ENCODE measurements at places on chromosomes 3 and 15.

GRCh38 chr3:144221761-144222160 lies 250.1 kb downstream of the DIPK2A start:
- no peak for DNase-seq

DNA sequence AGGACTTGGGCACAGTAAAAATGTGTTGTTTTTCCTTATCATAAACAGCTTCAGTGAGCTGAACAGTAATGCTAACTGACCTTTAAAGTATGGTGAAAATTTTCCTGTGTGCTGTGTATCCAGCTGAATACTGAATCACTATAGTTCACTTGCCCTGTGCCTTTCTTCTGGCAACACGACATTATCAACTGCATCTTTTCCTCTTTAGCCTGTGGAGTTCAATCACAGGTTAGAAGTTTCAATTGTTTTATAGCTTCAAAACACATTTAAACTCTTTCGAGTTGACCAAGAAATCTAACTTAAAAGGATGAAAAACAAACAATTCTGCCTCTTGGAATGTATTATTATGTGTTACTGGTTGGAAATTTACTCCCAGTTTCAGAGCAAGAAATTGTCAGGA lies 1120.7 kb upstream of the ALCAM start:
- no peak for DNase-seq

- DNase-seq = no peak
Observed at GRCh38 chr15:100735129-100736053, 133.0 kb downstream of the ASB7 start.

- no peak for DNase-seq
Observed at GRCh38 chr3:159879598-159879997, 109.0 kb upstream of the IL12A start.

DNA sequence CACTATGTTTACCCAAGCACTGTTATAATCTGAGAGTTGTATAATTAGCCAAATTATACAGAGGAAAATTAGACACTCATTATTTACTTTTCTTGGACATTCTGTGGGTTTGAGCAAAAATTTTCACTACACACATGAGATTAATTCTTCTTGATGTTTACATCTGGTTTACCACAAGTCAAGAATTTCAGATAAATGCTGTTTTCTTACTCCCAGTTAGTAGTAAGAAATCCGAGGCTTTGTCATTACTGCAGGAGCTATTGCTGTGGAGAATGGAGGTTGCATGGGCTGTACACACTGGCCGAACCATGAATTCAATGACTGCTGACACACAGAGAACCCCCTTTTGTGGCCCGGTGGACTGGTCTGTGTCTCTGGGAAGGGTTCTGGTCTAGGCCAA lies 207.7 kb upstream of the CFAP20DC start:
- no peak for DNase-seq

GRCh38 chr15:52163321-52164190 lies 27.6 kb downstream of the GNB5 start:
- no peak for DNase-seq

DNA sequence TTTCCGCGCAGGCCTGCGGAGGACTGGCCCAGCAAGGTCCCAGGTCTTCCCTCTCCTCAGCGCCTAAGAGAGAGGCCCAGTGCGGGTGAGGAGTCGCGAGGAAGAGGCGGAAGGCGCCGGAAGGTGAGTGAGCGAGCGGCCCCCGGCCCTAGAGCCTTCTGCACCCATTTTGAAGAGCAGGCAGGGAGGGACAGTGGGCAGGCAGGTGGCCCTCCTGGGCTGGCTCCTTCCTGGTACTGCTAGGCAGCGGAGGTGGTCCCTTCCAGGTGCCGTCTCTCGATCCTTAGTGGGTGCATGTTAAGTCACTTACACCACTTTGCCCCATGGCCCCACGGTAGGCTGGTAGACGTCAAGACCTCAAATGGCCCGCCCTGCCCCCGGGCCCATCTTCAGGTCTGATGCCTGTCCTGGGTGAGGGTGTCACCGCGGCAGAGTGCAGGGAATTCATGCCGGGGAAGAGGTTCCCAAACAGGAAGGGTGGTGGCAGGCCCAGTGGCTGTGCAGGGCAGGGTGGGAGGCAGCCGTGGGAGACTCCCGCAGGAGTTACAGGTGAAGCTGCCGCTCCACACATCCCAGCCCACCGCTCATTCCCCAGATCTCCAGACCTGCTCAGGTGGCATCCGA lies 14.4 kb downstream of the PAK6 start:
- no peak for DNase-seq

GRCh38 chr3:160444411-160444810 lies 5.2 kb downstream of the TRIM59 start:
- no peak for DNase-seq

- DNase-seq = no peak
Observed at GRCh38 chr3:151015767-151016477, 43.4 kb upstream of the CLRN1 start.

- no peak for DNase-seq
Observed at GRCh38 chr3:150421799-150422548, 13.9 kb downstream of the TSC22D2 start.

DNA sequence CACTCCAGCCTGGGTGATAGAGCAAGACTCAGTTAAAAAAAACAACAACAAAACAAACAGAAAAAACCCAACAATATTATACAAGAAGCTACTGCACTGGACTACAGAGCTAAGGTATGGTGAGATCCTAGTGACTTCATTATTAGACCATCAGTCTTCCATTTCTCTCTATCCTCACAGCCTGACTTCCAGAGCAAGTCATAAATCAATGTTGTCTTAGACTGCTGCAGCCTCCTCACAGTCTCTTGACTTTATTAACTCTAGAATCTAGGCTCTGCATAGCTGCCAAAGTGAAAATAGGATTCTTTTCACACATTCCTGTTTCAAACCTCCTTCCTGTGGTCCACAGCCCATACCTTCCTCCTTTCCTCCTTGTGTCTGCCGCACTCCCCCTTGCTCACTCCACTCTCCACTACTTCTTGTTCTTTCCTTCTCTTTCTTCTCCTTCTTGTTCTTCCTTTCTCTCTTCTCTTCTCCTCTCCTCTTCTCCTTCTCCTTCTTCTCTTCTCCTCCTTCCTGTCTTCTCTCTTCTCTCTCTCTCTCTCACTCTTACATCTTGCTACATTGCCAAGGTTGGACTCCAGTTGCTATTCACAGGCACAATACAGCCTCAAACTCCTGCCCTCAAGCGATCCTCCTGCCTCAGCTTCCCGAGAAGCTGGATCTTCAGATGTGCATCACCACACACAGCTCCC lies 49.4 kb downstream of the CCR4 start:
- DNase-seq = no peak

DNA sequence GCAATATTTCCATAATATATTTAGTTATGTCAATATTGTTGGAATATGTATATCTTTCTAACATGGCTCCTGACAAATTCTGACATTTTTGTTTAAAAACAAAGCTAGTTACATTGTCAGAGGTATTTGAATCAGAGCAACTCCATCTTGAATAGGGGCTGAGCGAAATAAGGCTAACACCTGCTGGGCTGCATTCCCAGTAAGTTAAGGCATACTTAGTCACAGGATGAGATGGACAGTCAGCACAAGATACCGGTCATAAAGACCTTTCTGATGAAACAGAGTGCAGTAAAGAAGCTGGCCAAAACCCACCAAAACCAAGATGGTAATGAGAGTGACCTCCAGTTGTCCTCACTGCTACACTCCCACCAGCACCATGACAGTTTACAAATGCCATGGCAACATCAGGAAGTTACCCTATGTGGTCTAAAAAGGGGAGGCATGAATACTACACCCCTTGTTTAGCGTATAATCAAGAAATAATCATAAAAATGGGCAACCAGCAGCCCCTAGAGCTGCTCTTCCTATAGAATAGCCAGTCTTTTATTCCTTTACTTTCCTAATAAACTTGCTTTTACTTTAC lies 30.4 kb downstream of the RPL22L1 start:
- DNase-seq = no peak

- no peak for DNase-seq
Observed at GRCh38 chr3:5001135-5001534, 21.9 kb downstream of the BHLHE40 start.

GRCh38 chr3:31361371-31362273 lies 171.1 kb upstream of the STT3B start:
- no peak for DNase-seq

GRCh38 chr3:120196812-120197211 lies 88.2 kb downstream of the GPR156 start:
- no peak for DNase-seq

DNA sequence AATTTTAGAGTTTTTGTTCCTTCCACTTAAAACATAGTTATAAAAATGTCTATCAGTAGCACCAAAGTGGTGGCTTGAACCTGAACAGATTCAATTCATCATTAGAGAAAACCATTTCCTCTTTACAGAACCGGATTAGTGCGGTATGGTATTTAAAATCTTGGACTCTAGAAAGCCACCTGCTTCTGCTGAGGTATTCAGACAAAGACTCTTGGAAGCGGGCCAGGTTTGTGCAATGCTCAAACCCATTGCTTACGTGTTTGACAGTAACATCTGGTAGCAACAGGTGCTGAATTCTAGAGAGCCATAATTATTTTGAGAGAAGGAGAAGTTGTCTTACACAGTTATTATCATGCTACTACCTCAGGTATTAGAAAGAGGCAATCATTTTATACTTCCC lies 290.5 kb downstream of the NAALADL2 start:
- no peak for DNase-seq

GRCh38 chr15:90259524-90259923 lies 5.9 kb upstream of the NGRN start:
- no peak for DNase-seq

DNA sequence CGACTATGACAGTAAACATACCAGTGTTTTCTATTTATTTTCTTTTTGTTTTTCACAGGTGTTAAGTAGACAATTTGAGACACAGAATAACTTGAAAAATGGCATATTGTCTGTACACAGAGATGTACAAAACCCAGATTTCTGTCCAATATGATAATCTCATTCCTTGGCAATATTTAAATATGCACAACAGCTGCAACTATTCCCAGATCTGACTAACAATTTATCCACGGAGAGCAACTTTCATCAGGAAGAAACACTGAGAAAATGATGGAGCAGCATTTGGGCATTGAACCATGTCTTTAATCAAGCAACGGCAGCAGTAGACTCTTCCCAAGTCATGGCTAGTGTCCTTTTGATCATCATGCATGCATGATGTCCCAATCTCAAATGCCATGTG lies 452.6 kb downstream of the ZPLD1 start:
- no peak for DNase-seq

- DNase-seq = no peak
Observed at GRCh38 chr3:197584733-197585132, 29.0 kb upstream of the BDH1 start.

GRCh38 chr3:25169151-25169550 lies 258.9 kb upstream of the RARB start:
- no peak for DNase-seq

DNA sequence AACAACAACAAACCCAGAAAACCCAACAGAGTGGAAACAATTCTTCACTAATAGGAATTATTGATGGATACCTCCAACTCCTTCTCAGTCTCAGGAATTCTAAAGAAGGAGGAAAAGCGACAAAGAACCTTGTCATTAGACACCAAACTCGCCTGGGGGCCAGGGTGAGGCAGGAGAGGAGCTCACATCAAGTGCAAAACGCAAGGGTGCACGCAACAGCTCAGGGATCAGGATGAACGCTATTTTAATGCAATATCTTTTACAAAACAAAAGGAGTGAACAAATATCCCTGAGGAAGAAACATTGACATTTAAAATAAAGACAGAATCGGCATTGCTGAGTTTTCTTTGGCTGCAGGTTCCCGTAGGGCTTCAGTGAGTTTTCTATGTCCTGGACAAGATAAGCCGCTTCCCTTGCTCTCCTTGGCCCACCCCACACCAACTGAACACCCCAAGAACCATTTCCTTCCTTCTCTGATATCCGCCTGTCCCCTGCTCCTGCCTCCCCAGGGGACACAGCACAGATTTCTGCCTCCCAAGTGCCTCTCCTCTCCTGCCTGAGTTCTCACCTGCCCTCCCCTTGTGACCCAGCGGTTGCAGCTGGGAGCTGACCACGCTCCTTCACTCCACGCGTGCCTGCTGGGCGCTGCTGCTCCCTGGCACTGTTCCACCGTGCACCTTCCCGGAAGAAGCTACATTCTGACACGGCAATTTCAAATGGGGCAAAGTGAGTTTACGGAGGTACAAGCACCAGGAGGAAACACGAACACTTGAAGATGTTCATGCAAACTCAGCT lies 63.0 kb downstream of the ATP10A start:
- DNase-seq = no peak

GRCh38 chr3:3170998-3171397 lies 8.5 kb downstream of the CRBN start:
- DNase-seq = no peak

GRCh38 chr3:168116279-168116678 lies 20.6 kb upstream of the GOLIM4 start:
- DNase-seq = no peak

DNA sequence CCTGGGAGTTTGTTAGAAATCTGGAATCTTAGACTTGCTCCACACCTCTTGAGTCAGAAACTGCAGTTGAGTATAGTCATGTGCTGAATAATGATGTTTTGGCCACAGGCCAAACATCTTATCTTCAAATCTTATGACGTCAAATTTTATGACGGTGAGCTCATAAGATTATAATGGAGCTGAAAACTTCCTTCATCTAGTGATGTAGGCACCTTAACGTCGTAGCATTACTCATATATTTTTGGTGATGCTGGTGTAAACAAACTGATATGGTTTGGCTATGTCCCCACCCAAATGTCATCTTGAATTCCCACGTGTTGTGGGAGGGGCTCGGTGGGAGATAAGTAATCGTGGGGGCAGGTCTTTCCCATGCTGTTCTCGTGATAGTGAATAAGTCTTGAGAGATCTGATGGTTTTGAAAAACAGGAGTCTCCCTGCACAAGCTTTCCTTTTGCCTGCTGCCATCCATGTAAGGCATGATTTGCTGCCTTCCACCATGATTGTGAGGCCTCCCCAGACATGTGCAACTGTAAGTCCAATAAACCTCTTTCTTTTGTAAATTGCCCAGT lies 268.0 kb upstream of the PROK2 start:
- DNase-seq = no peak

Data from T-helper 2 cell treated with Interferon-gamma antibody and Interleukin-4, amounts not matched to agents 5 μg/mL and 100 μg/mL, for 36 hours (primary cell).